ENCODE measurements at places on chromosomes 7 and 10.

DNA sequence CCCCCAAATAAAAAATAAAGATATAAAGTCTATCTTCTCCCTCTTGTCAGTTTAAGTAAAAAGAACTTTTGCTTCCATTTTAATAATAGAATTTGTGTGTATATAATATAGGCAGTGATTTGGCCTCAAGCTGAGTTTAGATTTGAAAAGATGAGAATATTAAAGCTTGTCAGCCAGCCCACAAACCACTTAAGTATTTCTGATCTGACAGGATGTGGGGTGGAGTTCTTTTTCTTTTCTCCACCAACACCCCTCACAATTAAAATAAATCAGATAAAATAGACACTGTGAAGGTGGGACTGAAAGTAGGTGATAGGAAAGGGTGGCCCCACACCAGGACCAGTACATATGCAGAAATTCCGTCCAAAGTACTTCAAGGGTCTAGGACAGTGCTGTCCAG, 714.1 kb downstream of the AUTS2 start:
- DNase-seq, result no peak

DNA sequence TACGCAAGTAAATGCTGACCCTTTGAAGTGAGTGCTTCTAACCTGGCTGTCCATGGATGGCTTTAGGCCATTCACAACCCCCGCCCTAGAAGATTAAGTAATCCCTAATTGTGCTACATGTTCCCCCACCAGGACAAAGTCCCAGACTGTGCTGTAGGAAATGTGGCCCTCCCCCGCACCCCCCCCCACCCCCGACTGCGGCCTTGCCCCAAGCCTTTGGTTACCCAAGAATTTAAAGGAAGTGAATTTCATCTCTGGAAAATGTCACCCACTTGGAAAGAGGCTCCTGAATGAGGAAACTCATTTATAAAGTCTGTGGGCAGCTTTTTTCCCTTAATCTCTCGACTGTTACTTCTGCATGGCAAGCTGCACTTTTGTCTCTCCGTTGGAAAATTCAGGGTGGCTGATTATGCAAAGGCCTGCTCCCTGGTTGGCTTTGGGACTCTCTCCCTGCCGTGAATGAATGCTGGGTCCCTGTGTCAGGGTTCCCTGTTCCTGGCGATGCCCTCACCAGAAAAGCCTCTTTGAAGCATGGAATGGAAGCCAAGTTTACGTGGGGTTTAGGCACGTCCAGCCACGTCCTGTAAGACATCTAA, 31.4 kb upstream of the AQP1 start:
- DNase-seq, result no peak

- DNase-seq, result no peak
Measured at GRCh38 chr10:12235796-12236195, 39.8 kb downstream of the CDC123 start.

DNA sequence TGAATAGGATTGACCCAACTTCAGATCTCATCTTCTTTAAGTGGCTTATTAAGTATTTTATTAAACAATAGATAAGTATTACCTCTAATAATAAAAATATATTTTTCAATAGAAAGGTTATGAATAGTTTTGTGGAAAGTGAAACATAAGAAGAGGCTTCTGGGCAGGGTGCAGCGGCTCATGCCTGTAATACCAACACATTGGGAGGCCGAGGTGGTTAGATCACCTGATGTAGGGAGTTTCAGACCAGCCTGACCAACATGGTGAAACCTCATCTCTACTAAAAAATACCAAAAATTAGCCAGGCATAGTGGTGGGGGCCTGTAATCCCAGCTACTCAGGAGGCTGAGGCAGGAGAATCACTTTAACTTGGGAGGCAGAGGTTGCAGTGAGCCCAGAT, 26.5 kb downstream of the GPR85 start:
- no peak for DNase-seq

GRCh38 chr7:44156453-44157010, 15.4 kb upstream of the MYL7 start:
- DNase-seq, result no peak

DNA sequence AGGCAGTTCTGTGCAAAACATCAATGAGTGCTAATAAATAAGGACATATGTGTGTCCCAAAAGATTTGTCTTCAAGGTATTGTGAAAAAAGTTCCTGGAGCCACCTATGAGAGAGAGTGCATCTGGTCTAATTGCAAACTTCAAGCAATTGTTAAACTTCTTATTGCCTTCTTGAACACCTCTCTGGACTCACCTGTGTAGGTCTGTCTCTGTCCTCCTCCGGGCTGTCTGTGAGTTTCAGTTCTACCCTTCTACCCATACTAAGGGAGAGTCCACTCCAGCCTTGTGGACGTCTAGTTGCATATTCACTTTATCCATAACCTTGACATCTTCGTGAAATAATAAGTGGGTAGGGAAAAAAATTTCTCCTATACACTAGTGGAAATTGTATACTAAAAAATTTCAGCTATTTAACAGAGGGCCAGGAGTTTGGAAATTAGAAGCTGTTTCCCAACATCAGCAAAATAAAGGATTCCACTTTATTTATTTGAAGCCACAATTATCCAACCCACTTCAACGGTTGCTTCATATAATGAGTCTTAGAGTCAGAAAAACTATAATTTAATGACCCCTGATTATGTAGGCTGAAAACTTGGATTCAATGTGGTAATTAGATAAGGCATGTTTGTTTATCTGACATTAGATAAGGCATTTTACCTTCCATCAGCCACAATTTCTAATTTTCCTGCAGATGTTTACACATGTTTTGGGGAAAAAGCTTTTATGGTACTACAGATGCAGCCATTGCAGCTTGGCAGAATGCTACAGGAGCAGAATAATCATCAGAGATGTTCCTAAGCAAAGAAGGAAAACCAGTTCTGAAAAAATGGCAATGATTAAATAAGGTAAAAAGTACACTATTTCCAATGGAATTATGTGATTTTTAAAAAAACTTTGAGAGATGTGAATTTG, 150.8 kb upstream of the FAM3C start:
- no peak for DNase-seq

DNA sequence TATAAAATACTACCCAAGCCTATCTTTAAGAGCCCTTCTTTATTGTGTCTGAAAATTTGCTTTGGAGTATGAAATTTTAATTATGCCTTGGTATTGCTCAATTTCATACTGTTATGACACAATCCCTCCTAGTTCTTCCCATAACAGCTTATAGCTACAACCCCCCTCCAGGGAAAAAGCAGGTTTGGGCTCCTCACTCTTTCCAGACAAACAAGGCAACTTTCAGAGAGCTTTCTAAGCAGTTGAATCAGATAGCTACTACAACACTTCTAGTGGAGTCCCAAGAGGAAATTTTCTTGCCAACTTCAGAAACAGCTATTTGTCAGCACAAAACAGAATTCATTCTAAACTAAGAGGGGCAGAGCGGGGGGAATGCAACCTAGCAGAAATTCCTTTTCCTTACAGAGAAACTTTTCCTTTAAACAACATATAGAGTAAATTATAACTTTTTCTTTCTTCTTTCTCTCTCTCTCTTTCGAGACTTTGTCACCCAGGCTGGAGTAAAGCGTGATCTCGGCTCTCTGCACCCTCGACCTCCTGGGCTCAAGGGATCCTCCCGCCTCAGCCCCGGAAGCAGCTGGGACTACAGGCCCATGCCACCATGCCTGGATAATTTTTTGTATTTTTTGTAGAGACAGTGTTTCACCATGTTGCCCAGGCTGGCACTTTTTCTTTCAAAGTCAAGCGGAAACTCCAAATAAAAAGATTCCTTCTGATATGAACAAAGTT, 26.0 kb upstream of the JMJD1C start:
- DNase-seq, result no peak

DNA sequence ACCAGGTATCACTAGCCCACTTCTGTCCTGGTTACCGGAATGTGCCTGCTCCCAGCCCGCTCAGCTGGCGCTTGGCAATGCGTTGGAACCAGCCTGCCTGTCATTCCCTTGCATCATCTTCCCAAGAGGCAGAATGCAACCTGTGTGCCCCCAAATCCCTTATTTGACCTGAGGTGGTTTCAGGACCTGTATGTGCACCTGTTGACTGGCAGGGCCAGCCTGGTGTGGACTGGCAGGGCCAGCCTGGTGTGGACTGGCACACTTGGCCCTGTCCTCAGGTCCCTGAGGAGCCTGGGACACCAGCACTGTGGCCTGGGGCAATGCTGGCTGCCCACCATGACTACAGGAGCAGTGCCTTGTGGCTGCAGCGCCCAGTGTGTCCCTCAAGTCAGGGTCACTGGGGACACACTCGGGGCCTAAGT, 38.2 kb downstream of the ZNF467 start:
- DNase-seq, result no peak

- peak; percentile 75 for DNase-seq
Measured at GRCh38 chr7:98555403-98555802, 61.7 kb upstream of the NPTX2 start.

DNA sequence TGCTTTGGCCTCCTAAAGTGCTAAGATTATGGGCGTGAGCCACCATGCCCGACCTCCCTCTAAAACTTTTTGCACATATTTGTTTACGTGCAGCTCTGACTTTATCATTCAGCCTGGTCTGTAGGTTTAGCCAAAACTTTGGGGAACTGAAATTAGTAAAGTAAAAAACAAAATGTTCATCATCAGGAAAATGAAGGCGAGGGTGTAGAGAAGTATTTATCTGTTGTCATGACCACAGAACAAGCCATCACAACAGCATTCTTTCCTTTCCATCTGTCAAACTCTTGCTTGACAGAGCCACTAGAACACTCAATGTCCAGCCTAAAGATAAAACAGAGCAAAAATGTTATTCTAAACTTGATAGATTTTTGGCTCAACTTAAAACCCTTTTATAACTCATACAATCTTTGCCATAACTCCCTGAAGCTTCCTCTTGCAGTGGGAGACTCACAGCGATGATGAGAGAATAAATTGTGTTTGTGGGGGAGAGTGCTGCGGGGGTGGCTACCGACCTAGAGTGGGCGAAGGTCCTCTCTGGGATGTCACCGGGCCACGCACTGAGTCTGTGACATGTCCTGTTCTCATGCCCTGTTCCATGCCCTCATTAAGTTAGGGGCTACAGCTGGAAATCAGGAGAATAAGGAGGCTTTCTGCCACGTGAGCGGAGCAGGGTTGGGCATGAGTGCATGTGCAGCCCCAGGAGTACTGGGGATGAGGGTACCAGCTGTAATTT, 58.6 kb upstream of the MKRN1 start:
- no peak for DNase-seq

DNA sequence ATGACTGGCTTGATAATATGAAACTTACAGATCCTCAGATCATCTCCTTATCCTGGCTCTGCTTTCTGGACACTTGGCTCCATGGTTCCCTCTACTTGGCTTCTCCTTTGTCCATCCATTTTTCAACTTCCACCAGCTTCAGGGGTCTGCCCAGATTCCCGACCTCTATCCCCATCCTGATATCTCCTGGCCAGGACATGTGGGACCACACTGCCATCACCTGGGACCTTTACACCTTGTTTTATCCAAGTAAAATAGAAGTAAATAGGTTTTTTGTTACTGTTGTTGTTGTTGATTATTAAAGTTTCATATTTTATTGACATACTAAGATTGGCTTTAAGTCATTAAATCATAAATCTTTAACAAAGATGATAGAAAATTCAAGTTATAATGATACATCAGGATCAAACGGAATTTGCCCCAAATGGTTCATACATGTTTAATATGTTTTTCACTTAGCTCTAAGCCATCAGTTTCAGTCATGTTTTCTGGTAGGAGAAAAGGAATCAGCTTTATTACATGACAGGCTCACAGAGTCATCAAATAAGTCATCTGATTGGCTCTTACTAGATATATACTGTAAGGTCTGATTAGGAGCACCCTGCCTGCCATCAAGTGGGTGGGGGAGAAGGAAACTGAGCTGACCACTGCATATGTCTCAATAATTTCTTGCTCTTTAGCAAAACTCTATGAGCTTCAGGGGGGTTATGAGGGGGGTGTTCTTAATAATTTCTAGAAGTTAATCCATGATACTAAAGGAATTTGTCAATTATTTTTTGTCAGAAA, 111.5 kb upstream of the AHR start:
- no peak for DNase-seq

GRCh38 chr7:71235253-71235652, 103.3 kb downstream of the GALNT17 start:
- no peak for DNase-seq

DNA sequence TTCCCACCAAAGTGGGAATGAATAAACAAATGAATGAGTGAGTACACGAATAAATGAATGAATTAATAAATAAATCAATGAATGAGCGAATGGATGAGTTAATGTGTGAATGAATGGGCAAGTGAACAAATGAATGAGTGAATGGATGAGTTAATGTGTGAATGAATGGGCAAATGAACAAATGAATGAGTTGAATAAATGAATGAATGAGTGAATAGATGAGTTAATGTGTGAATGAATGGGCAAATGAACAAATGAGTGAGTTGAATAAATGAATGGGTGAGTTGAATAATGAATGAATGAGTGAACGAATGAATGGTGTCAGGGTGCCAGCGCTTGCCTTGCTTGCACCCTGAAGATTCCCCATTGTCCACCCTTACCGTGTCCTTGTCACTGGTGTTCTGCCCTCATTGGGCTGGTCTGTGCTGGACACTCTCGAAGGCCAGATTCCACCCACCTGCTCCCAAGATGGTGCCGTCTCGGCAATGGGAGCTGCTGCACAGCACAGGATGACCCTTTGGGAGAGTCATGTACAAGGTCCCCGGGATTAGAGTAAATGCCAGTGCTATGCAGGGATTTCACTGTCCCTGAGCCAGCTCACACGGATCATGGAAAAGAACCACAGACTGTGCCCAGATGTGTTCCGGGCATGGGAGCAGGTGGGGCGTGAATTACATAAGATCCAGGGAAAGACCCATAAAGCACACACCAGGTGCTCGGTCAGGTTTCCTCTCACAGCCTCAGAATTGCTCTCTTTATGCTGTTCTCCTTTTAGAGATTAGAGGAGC, 83.2 kb downstream of the CAMK1D start:
- DNase-seq, result peak; percentile 40

DNA sequence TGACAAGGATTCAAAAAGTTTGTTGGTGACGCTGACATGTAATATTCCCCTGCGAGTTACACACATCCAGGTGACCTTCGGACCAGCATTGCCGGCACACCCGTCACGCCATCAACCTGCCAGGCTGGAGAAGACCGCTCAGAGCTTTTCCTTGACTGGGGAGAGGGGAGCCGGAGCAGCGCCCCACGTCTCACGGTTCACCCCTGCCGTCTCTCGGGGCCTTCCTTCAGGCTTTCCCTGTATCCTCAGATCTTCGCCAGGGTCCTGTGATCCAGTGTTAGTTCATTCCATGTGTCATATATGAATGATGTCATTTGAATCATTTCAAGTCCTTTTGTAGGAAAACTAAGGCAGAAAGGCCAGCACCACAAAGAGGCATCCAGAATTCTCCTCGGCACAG, 127.8 kb downstream of the MGMT start:
- no peak for DNase-seq

DNA sequence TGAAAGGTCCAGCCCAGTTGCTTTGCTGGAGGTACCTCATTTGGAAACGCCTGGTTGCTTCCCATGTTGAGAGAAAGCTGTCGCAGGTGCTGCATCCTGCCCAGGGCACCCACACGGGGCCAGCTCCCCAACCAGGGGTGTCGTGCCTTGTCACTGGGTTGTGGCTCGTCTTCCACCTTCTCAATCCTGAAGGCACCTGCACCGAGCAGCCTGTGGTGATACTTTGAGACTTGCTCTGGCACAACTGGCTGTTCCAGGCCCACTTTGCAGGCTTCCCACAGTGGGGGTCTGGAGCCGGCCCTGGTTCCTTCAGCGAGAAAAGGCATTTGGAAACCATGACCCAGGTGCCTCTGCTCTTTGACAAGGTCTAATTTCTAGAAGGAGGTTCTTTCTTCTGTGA, 197.3 kb upstream of the PPP2R2D start:
- DNase-seq, result no peak

- no peak for DNase-seq
Measured at GRCh38 chr7:20509892-20510572, 105.4 kb upstream of the ABCB5 start.

- DNase-seq, result no peak
Measured at GRCh38 chr7:117863618-117864017, 9.6 kb downstream of the CTTNBP2 start.

GRCh38 chr10:94411304-94411703, 9.0 kb downstream of the TBC1D12 start:
- DNase-seq, result no peak

Data from Peyer's patch (tissue), 4 donors.